ENCODE measurements at places on chromosomes 5 and 9.

DNA sequence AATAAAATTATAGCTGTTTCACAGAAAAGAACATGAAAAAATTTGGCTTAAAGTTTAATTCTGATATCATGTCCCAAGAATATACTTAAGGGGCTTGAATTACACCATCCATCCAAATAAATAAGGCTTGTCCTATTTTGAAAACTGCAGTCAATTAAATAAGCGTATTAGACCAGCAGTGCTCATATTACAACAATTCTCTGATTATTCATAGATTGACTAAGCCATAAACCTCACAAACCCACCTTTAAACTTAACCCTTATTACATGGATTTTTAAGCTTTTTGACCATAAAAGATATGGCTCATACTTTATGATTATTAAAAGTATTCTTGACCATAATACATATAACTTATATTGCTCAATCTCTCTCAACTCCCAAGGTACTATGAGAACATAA is 127.9 kb downstream of the ELAVL2 start:
- DNase-seq = no peak

DNA sequence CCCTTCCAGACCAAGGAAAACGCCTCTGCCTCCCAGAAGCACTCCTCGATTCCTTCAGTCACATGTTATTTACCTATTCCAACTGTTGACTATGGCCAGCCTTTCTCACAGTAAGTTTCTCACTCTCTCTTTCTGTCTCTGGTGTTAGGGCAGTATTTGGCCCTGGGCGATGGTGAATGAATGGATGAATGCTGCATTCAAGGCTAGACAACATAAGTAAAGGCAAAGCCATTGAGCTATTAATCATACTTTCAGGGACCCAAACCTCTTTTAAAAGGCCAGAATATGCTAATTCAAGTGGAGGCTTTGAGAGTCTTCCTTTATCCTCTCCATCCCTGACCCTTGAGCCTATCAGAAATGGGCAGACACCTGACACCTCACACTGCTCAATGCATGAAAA is 78.5 kb downstream of the SEC61B start:
- DNase-seq = no peak

GRCh38 chr9:117265253-117265652 is 149.6 kb downstream of the ASTN2 start:
- no peak for DNase-seq

GRCh38 chr9:109253637-109254284 is 67.1 kb downstream of the EPB41L4B start:
- DNase-seq = peak; percentile 80

GRCh38 chr9:136712690-136713544 is 545 bp downstream of the DIPK1B start:
- DNase-seq = no peak

GRCh38 chr5:158995694-158996173 is 104.0 kb downstream of the EBF1 start:
- no peak for DNase-seq

DNA sequence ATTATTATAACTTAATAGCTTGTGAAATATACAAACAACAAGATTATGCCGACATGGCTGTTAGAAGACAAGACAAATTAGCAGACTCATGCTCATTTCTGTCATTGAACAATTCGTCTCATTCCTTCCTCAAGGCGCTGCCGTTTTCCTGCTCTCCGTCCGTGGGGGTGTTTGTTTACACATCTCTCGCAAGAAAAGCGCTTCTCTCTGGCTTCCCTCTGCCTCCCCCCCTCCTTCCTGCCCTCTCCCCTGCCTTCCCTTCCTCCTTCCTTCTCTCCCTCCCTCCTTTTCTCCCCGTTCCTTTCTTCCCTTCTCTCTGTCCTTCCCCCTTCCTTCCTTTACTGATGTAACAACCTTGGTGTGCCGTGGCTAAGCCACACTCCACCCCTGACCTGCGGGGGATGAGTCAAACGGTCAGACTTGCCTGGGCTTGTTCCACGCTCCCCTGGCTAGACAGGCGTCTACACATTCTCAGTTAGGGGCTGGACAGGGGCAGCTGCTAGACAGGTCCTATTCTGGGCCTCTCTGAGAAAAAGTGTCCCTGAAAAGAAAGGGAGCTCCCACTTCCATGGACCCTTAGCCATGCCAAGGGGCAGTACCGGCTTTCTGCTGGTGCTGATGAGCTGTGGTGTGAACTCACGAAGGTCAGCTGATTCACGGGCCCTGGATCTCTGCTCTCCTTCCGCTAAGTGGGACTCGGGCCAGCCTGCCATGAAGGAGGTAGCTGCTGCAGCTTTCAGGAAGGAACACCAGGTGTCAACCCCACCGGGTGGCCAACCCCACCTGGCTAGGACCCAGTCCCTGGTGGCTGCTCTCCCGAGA is 32.0 kb upstream of the SPTLC1 start:
- no peak for DNase-seq

- no peak for DNase-seq
Measured at GRCh38 chr5:153818626-153819025, 220.1 kb downstream of the FAM114A2 start.

GRCh38 chr9:72441848-72442607 is 77.0 kb upstream of the ZFAND5 start:
- DNase-seq = no peak

DNA sequence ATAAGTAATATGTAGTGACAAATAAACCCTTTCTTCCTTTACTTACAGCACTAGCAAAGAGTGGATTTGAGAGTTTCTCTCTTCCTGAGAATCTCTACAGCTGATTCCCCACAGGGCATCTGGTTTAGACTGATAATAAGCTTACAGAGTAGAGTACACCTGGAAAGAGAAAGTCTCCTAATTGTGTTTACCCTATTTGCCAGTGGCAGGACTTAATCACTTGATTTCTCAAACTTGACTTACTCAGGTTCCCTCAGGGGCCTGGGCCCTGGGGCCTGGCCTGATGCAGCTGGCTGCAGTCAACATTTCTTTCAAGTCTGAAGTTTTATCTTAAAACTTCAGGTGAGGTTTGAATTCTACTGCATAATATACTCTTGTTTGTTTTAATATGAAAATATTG is 38.0 kb upstream of the UBTD2 start:
- DNase-seq = no peak

DNA sequence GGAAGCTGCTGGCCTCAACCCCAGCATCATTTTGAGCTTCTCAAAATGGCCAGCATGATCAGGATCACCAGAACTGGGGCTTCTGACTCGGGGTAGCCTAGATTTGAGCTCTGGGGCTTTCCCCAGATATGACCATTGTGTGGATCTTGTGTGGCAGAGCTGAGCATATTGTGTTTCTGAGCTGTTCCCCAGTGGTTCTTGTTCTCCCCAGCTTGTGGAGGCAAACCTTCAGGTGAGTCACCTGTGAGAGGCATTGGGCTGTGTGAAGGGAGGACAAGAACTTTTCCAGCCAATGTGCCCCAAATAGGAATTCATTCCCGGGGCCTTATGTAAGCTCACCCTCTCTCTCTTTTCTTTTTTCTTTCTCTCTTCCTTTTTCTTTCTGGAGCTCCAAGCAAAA is 80.7 kb upstream of the PITX1 start:
- no peak for DNase-seq

DNA sequence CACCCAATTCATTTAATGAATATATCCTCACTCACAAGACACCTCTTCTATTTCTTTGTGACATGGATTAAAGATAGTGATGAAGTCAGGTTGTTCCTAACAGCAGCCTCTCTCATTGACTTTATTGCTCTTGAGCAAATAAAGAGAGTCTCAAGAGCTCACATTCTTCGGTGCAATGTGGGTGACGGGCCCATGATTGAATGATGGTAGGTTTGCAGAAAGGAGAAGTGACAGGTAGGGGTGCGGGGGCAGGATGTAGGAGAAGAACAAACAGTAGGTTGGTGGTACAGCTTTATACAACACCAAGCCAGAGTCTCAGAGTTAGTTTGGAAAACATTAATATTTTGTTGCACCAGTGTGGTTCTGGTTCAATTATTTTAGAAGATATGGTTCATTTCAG is 122.2 kb downstream of the SLIT3 start:
- no peak for DNase-seq

Data from NCI-H1092 treated with DMSO at 0.1 percent for 48 hours (cell line).